Stimulated activated CD8-positive, alpha-beta memory T cell treated with anti-CD3 and anti-CD28 coated beads, Interleukin-4, amount 100 ng/mL, for 1 hour (primary cell): ENCODE measurements at places on chromosomes 16 and 17.

GRCh38 chr16:47503936-47504335, 42.8 kb downstream of the PHKB start:
- DNase-seq = no peak

DNA sequence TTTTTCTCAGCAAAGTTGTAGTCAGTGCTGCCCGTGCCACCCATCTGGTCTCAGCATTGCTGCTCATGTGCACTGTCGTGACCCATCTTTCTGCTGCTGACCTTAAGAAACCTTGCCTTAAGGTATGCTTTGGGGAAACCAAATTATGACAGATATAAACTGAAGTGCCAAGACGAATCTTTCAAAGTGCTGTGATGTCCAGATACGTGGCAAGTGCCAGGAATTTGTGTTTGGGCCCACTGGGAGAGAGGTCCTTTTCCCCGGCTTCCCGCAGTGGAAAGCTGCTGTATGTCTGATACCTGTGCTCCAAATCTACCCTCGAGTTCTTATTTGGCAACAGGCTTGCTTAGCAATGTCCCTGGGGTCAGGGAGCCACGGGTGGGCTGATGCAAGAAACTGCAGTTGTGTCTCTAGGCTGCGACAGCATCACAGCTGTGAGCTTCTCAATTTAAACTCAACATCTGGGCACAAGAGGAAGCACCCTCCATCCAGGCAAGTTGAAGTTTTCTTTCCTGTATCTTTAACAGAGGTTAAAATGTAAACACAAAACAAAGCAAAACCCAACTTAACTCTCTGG, 30.3 kb upstream of the TOX3 start:
- DNase-seq = no peak

DNA sequence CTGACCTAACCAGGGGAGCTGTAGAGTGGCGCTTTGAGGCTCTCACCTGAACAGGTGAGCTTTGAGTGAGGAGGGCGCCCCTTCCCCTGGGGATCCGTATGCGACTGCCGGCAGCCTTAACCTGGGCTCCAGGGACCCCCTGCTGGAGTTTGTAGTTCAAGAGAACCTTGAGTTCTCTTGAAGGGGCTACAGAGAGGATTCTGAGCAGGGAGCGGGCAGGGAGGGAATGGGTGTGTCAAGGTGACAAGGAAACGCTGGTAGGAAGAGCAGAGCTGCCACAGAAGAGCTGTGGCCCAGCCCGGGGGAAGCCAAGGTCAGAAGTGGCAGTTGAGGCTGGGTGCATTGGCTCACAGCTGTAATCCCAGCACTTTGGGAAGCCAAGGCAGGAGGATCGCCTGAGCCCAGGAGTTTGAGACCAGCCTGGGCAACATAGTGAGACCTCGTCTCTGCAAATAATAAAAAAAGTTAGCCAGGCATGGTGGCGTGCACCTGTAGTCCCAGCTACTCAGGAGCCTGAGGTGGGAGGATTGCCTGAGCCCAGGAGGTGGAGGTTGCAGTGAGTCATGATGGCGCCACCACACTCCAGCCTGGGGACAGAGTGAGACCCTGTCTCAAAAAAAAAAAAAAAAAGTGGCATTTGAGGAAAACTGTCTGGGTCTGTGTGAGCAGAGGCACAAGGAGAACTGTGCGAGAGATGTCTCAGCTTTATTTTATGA, 1.2 kb downstream of the LLGL2 start:
- DNase-seq = no peak

DNA sequence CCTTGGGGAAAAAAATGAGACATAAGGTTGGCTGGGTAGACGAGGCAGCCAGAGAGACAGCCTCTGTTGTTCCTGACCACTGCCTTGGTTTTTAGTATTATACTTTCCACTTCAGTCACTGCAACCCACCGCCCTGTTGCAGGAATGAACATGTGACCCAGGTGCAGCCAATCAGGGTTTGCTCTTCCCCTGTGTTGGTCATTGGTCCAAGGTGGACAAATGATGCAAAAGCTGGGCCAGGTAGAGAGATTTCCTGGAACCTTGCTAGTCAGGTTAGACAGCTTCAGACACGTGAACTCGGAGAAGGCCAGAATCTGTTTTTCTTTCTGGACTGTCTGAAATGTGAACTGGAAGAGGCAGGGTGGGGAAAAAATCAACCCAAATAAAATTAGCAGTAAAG, 452.4 kb upstream of the RBFOX1 start:
- no peak for DNase-seq

- DNase-seq = no peak
Measured at GRCh38 chr17:40577611-40578065, 12.4 kb upstream of the CCR7 start.

DNA sequence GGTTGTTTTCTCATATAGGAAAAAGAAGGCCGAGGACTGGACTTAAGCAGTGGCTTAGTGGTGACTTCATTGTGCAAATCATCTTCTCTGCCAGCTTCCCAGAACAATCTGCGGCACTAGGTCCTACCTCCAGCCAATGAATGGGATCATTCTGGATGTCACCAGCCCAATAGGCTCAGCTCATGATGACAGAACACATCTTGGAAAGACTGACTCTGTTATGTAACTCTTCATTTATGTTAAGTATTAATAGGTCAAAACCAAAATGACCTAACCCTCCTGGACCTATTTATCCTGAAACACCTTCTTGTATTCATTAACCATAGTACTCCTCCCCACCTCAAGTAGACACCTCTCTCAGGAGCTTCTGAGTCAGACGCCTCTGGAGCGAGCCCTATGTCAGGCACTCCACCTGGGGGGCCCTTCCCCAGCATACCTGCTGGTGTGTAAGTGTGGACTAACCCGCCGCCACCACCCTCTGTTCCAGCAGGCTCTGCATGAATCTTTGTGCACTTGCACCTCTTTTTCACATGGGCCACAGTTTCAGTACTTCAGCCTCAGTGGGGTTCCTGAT, 7.2 kb downstream of the ARL2BP start:
- DNase-seq = no peak

- no peak for DNase-seq
Measured at GRCh38 chr16:50548909-50549560, 839 bp downstream of the NKD1 start.

- DNase-seq = no peak
Measured at GRCh38 chr16:23408823-23409298, 44.1 kb downstream of the COG7 start.
